ENCODE measurements at places on chromosomes 12 and 14. TPM values are rescaled to one million over a fixed set of nuclear protein-coding genes. Genes with fewer than 3 reads are reported as not detected.

Gene LRRIQ1
- not detected for total RNA-seq

Gene B3GNT4
- total RNA-seq, result 1.6 TPM

Gene CRIP1
- 82.5 TPM for total RNA-seq

Gene SPIC
- not detected for total RNA-seq

Gene SERPINA9
- not detected for total RNA-seq

Gene POTEG
- total RNA-seq, result not detected

Gene PLEKHD1
- total RNA-seq, result 0.04 TPM

GRCh38 chr12:20144341-20144740, 224.0 kb upstream of the PDE3A start:
- no peaks in the 10 kb centered on the region for H3K27me3 ChIP-seq
- no peaks in the 10 kb centered on the region for H3K4me1 ChIP-seq
- no peak overlapping the region for H3K27ac ChIP-seq
- H3K36me3 ChIP-seq, result no peaks in the 10 kb centered on the region

DNA sequence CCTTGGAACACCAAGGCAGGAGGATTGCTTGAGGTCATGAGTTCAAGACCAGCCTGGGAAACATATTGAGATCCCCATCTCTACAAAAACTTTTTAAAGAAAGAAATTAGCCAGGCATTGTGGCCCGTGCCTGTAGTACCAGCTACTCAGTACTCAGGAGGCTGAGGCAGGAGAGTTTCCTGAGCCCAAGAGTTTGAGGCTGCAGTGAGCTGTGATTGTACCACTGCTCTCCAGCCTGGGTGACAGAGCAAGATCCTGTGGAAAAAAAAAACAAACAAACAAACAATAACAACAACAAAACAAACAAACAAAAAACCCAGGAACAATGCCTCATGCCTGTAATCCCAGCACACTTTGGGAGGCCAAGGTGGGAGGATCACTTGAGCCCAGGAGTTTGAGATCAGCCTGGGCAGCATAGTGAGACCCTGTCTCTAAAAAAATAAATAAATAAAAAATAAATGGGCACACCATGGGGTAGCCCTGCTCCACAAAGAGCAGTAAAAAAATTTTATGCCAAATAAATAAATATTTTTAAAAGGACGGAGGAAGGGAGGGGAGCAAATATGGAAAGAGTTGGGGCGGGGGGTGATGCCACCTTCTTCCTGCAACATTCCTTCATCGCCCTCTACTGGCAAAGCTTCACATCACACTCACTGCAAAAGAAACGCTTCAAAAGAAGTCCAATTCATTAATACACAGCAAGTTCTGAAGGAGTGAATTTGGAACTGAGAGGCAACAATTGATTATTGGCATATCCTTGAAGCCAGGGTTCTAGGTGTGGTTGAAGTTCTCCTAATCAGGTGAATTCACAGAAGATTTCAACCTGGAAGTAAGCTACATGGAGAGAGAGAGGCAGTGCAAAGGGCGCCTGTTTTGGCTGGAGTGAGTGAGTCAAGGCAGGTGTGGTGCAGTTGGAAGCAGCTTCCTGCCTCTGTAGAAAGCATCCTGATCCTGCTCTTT, 8.8 kb upstream of the GNPTAB start:
- no peaks in the 10 kb centered on the region for H3K36me3 ChIP-seq
- H3K4me3 ChIP-seq, result no peak overlapping the region
- peaks cover 7% of the 10 kb centered on the region for H3K4me1 ChIP-seq
- DNase-seq, result peak; percentile 60

GRCh38 chr14:54909817-54910558, 7.4 kb upstream of the GCH1 start:
- no peaks in the 10 kb centered on the region for H3K36me3 ChIP-seq
- peaks cover 13% of the 10 kb centered on the region for H3K4me1 ChIP-seq
- H3K4me3 ChIP-seq, result no peak overlapping the region
- no peak for DNase-seq
- H3K27ac ChIP-seq, result no peak overlapping the region

DNA sequence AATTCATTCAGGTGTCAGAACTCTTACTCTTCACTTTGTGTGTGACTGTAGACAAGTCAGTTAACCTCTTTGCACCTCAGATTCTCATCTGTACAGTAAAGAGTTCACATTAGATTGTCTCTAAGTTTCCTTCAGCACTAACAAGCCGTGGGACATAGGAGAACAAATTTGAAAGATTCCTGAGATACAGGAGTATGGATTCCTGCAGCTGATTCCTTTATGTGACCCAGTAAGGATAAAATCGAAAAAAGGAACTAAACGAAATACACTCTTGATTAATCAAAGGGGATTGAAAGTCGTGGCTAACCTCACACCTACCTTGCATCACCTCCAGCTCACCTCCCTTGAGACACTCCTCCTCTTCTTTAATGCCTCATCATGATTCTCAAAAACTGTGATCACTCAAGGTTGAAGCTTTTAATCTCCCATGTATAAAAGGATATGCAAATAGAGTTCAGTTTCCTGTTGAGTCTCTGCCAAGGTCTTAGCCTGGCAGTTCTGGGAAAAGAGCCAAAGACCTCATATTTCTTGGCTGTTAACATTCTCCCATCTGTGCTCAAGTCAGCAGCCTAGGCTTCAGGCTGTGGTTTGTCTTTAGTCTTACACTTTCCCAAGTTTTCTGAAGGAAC, 156.6 kb downstream of the DAD1 start:
- H3K4me3 ChIP-seq, result no peak overlapping the region
- DNase-seq, result no peak
- no peaks in the 10 kb centered on the region for H3K27me3 ChIP-seq
- no peak overlapping the region for H3K27ac ChIP-seq

- peak overlapping the region; percentile 82 for H3K4me3 ChIP-seq
- H3K27me3 ChIP-seq, result no peaks in the 10 kb centered on the region
- H3K36me3 ChIP-seq, result peaks cover 1% of the 10 kb centered on the region
- DNase-seq, result no peak
- H3K27ac ChIP-seq, result peak overlapping the region; percentile 90
- H3K4me1 ChIP-seq, result peaks cover 19% of the 10 kb centered on the region
Measured at GRCh38 chr12:6891646-6892001, 13.0 kb upstream of the LRRC23 start.

DNA sequence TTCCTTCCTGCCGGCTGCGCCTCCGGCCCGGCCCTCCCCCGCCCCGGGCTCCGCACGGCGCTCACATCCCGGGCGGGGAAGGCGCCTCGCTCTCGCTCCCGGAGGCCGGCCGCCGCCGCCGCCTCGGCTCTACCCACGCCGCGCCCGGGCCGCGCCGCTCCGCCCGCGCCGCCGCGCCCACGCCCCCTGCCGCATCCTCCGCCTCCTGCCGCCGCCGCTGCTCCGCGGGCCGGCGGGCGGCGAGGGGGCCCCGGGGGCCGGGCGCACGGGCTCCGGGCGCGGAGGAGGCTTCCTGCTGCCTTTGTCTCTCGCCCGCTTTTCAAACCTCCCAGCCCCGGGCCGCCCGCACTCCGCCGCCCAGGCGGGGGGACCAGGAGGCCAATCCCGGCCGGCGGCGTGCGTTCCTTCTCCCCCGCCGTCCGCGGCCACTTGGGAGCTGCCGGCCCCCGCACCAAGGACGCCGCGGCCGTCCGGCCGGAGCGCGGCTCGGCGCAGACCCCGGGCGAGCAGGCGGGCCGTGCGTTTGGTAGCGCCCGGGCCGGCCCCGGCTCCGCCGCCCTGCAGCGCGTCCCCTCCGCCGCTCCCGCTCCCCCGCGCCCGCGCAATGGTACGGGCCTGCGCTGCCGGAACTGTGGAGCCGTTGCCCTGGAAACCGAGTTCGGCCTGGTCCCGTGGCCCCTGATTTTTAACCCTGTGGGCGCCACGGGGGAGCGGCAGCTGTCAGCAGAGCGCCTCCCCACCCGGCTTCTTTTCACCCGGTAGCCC, at the start of gene FBXL14:
Gene FBXL14, minus strand, starts transcription at position 321 of the 765 bp plus-strand sequence. CDS start 515 bp downstream, outside the sequence.
- H3K27ac ChIP-seq, result peak within 1 kb of the TSS; percentile 92
- peak; percentile 93 for DNase-seq
- H3K27me3 ChIP-seq, result no peaks in the 10 kb centered on the region
- H3K4me3 ChIP-seq, result peak within 1 kb of the TSS; percentile 92
- peaks cover 35% of the 10 kb centered on the region for H3K4me1 ChIP-seq
- peaks cover 20% of the 10 kb centered on the region for H3K36me3 ChIP-seq

DNA sequence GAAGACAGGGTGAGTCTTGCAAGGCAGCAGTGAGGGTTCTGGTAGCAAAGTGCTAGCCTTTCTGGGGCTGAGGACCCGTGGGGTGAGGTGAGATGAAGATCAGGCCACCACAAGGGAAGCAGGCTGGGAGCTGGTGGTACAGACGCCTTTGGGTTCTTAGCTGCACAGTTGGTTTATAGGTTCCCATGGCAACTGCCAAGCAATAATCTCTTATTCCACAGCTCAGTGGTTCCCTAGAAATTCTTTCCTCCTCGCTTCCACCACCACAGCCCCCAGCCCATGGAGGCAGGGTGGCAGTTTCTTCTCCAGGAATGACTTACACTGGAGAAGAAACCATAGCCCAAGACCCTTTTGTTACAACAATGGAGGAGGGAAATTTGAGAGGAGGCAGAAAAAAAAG, 82.1 kb downstream of the CMKLR1 start:
- H3K4me3 ChIP-seq, result no peak overlapping the region
- peaks cover 15% of the 10 kb centered on the region for H3K27me3 ChIP-seq
- H3K36me3 ChIP-seq, result no peaks in the 10 kb centered on the region
- DNase-seq, result no peak
- H3K27ac ChIP-seq, result no peak overlapping the region

- H3K27me3 ChIP-seq, result peaks cover 33% of the 10 kb centered on the region
- H3K4me1 ChIP-seq, result no peaks in the 10 kb centered on the region
- no peak overlapping the region for H3K4me3 ChIP-seq
- H3K27ac ChIP-seq, result no peak overlapping the region
Measured at GRCh38 chr12:125330645-125331341, 265.6 kb downstream of the AACS start.

DNA sequence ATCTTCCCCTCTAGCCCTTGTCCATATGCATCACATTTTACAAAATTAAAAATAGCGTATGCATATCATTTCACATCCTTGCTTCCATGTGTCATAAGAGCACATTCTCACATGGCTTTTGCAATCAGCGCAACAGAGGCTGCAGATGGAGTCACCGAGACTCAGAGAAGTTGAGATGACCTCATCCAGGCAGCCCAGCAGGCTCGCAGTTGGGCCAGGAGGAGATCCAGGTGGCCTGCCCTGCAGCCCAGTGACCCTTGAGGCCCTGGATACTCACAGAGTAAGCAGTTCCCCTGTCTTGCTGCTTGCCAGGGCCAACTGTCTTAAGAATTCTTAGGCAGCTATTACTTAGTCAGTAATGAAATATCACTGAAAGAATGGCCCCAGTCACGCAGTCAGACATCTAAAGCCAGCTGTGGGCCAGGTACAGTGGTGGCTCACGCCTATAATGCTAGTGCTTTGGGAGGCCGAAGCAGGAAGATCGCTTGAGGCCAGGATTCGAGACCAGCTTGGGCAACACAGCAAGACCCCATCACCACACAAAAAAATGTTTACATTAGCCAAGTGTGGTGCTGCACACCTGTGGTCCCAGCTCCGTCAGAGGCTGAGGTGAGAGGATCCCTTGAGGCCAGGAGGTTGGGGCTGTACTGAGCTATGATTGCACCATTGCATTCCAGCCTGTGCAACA, 9.1 kb downstream of the CAMKK2 start:
- H3K4me3 ChIP-seq, result no peak overlapping the region
- H3K36me3 ChIP-seq, result peaks cover 6% of the 10 kb centered on the region
- DNase-seq, result no peak
- no peak overlapping the region for H3K27ac ChIP-seq
- peaks cover 7% of the 10 kb centered on the region for H3K4me1 ChIP-seq

GRCh38 chr12:46535907-46536306, 163.3 kb upstream of the SLC38A2 start:
- DNase-seq, result no peak
- peaks cover 5% of the 10 kb centered on the region for H3K4me1 ChIP-seq
- H3K27ac ChIP-seq, result peak overlapping the region; percentile 38
- no peaks in the 10 kb centered on the region for H3K27me3 ChIP-seq

GRCh38 chr12:1474041-1474573, 120.3 kb downstream of the FBXL14 start:
- H3K27me3 ChIP-seq, result no peaks in the 10 kb centered on the region
- no peak overlapping the region for H3K4me3 ChIP-seq
- H3K27ac ChIP-seq, result no peak overlapping the region
- H3K36me3 ChIP-seq, result peaks cover 3% of the 10 kb centered on the region
- DNase-seq, result no peak
- H3K4me1 ChIP-seq, result peaks cover 3% of the 10 kb centered on the region

- H3K36me3 ChIP-seq, result no peaks in the 10 kb centered on the region
- no peaks in the 10 kb centered on the region for H3K27me3 ChIP-seq
- H3K4me1 ChIP-seq, result no peaks in the 10 kb centered on the region
- no peak overlapping the region for H3K27ac ChIP-seq
- no peak for DNase-seq
Measured at GRCh38 chr14:83071888-83072501, 1538.3 kb upstream of the SEL1L start.

GRCh38 chr12:89319122-89319521, 33.2 kb downstream of the DUSP6 start:
- H3K4me3 ChIP-seq, result no peak overlapping the region
- H3K36me3 ChIP-seq, result no peaks in the 10 kb centered on the region
- DNase-seq, result no peak
- no peaks in the 10 kb centered on the region for H3K27me3 ChIP-seq

All from activated naive CD8-positive, alpha-beta T cell treated with anti-CD3 and anti-CD28 coated beads for 36 hours (primary cell).